ENCODE measurements at places on chromosomes 3 and 15. TPM values are rescaled to one million over a fixed set of nuclear protein-coding genes. Genes with fewer than 3 reads are reported as not detected.

DNA sequence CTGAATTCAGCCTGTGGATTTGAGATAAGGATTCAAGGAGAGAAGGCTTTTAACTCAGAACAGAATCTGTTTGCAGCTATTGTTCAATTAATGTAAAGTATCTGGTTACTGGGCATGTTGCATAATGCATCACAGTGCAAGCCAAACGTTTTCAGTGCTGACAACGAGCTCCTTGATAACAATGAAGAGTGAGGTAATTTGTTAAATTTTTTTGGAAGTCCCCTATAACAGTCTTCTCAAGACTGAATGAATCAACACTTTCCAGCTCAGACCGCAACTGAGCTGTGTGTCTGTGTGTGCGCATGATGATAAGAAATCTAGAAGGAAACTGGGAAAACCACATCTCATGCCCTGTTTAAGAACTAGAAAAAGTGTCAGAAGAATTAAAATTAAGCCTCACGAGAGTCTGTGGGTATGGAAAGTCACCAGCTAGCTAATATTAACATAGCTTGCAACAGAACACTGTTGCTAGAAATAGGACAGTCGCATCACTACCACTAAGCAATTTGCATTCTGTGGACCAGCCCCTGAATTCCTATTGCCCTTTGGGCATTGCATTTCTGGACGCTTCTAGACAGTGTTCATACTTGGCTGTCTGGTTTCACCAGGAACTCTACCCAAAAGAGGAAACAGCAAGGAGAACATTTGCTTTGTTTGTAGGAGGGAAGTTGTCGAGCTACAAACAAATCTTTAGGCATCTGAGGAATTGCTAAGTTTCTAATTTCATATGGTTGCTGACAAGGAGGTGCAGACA is 43.7 kb upstream of the ATP2C1 start:
- no peaks in the 10 kb centered on the region for H3K36me3 ChIP-seq
- no peaks in the 10 kb centered on the region for H3K4me1 ChIP-seq
- H3K27ac ChIP-seq = no peak overlapping the region

The AHSG gene
- polyA plus RNA-seq = not detected

The ACP3 gene
- 0.53 TPM for polyA plus RNA-seq

The ENTPD3 gene
- polyA plus RNA-seq = not detected

The SIDT1 gene
- polyA plus RNA-seq = not detected
